K562 (cell line): ENCODE measurements at places on chromosomes 7 and 10. TPM values are rescaled to one million over a fixed set of nuclear protein-coding genes. Genes with fewer than 3 reads are reported as not detected.

GRCh38 chr7:42053834-42054233, 183.2 kb downstream of the GLI3 start:
- peaks cover 4% of the 10 kb centered on the region; the same call in 1 of the 3 replicates for H3K27me3 ChIP-seq
- H3K27ac ChIP-seq, result no peak overlapping the region
- H3K36me3 ChIP-seq, result no peaks in the 10 kb centered on the region
- no peak overlapping the region for H3K4me3 ChIP-seq

DNA sequence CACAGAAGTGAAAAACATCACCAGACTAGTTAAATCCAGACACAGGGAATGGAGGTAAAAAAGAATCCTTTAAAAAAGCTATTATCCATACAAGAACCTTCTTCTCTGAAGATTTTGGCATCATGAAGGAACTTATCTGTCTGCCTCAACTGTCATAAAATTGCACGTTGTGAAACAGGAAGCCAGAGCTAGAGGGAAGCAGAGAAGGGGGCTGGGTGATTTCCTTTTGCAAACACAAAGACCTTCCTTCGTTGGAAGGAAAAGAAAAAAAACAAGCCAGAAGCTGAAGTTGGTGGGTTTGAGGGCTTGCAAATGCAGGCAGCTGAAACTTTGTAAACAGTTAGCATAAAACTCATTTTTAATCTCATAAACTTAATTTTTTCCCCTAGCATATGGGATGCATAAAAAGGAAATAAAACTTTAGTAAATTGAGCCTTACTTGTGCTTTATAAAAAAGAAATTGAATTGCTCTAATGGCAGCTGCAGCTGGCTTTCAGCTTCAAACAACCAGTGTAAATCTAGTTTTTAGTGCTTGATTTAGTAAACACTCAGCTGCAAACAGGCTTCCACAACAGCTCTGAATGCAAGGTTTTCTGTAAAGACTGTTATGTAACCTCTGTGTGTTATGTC, 101.6 kb downstream of the OTUD1 start:
- no peak overlapping the region for H3K4me3 ChIP-seq
- H3K4me1 ChIP-seq, result no peaks in the 10 kb centered on the region
- H3K27me3 ChIP-seq, result no peaks in the 10 kb centered on the region
- H3K27ac ChIP-seq, result no peak overlapping the region
- H3K36me3 ChIP-seq, result no peaks in the 10 kb centered on the region
- no peak for DNase-seq

The TRIM50 gene
- 0.11 TPM in 1 of 2 replicates, not detected in the other for total RNA-seq

GRCh38 chr10:49558190-49558589, 19.3 kb upstream of the ERCC6 start:
- H3K36me3 ChIP-seq, result no peaks in the 10 kb centered on the region
- DNase-seq, result no peak
- peaks cover 14% of the 10 kb centered on the region for H3K27me3 ChIP-seq
- no peaks in the 10 kb centered on the region for H3K4me1 ChIP-seq
- no peak overlapping the region for H3K27ac ChIP-seq

GRCh38 chr7:26850193-26850651, 14.2 kb downstream of the SKAP2 start:
- no peaks in the 10 kb centered on the region for H3K36me3 ChIP-seq
- no peaks in the 10 kb centered on the region for H3K27me3 ChIP-seq
- no peak overlapping the region for H3K4me3 ChIP-seq
- peak overlapping the region; percentile 37; the same call in 1 of the 3 replicates for H3K27ac ChIP-seq

The LAMTOR4 gene
- total RNA-seq, result 183 and 195 TPM in 2 replicates

The MYH16 gene
- total RNA-seq, result not detected in 2 replicates

GRCh38 chr7:157774495-157774894, 437.7 kb downstream of the DNAJB6 start:
- H3K36me3 ChIP-seq, result no peaks in the 10 kb centered on the region
- H3K4me1 ChIP-seq, result no peaks in the 10 kb centered on the region
- no peak overlapping the region for H3K27ac ChIP-seq
- H3K27me3 ChIP-seq, result peaks cover 81% of the 10 kb centered on the region
- no peak for DNase-seq

DNA sequence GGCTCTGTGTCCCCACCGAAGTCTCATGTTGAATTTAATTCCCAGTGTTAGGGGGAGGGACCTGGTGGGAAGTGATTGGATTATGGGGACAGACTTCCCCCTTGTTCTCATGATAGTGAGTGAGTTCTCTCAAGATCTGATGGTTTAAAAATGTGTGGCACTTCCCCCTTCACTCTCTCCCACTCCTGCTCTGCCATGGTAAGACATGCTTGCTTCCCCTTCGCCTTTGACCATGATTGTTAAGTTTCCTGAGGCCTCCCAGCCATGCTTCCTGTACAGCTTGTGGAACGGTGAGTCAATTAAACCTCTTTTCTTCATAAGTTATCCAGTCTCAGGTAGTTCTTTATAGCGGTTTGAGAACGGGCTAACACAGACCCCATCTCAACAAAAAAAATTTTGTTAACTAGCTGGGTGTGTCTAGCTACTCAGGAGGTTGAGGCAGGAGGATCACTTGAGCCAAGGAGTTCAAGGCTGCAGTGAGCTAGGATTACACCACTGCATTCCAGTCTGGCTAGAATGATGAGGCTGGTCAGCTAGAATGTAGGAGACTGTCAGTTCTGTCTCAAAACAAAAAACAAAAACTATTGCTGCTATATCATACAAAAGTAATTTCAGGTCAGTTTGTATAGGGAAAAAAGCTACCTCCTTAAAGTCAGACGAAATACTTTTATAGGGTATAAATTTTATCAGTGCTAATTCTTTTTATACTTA, 57.7 kb downstream of the ATAD1 start:
- no peak overlapping the region for H3K4me3 ChIP-seq
- H3K27ac ChIP-seq, result no peak overlapping the region
- peaks cover 3% of the 10 kb centered on the region for H3K4me1 ChIP-seq
- no peak for DNase-seq

- H3K36me3 ChIP-seq, result no peaks in the 10 kb centered on the region
- H3K27ac ChIP-seq, result no peak overlapping the region
- no peak overlapping the region for H3K4me3 ChIP-seq
- no peaks in the 10 kb centered on the region for H3K27me3 ChIP-seq
Measured at GRCh38 chr7:109376576-109376975, 806.9 kb downstream of the DNAJB9 start.

The GPR146 gene
- total RNA-seq, result 1.9 and 2.6 TPM in 2 replicates

- peaks cover 12% of the 10 kb centered on the region; the same call in 2 of the 3 replicates for H3K36me3 ChIP-seq
- no peak overlapping the region for H3K4me3 ChIP-seq
- H3K4me1 ChIP-seq, result no peaks in the 10 kb centered on the region
- no peak overlapping the region for H3K27ac ChIP-seq
- no peak for DNase-seq
Measured at GRCh38 chr7:43701500-43701854, 27.8 kb downstream of the COA1 start.

The IQCE gene
- total RNA-seq, result 7.8 and 8.7 TPM in 2 replicates

- no peaks in the 10 kb centered on the region for H3K4me1 ChIP-seq
- no peaks in the 10 kb centered on the region for H3K36me3 ChIP-seq
- H3K27ac ChIP-seq, result no peak overlapping the region
- DNase-seq, result peak; percentile 6
- H3K27me3 ChIP-seq, result no peaks in the 10 kb centered on the region
Measured at GRCh38 chr10:53786236-53786900, 1013.8 kb upstream of the MBL2 start.

The MRLN gene
- total RNA-seq, result not detected in 2 replicates

DNA sequence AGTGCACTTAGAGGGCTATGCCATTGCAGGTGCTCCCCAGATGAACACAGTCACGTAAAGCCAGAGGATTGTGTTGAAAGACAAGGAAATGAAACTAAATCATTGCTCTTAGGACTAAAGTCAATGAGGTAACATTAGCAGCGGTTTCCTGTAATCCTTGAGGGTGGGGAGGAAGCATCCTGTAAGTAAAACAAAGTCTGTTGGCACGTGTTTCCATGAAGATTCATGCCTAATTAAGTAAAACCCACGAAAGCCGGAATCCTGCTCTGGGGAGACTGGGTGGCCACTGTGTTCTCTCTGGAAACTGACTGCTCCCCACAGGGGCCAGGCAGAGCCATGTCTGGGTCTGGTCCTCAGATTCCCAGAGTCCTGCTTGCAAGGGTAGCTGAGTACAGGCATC, 18.3 kb downstream of the STEAP1B start:
- no peaks in the 10 kb centered on the region for H3K4me1 ChIP-seq
- H3K36me3 ChIP-seq, result peaks cover 20% of the 10 kb centered on the region; the same call in 2 of the 3 replicates
- no peak for DNase-seq
- H3K27ac ChIP-seq, result no peak overlapping the region

The BHLHA15 gene
- total RNA-seq, result 2.0 and 2.4 TPM in 2 replicates

- no peak overlapping the region for H3K4me3 ChIP-seq
- no peaks in the 10 kb centered on the region for H3K36me3 ChIP-seq
- no peaks in the 10 kb centered on the region for H3K4me1 ChIP-seq
- no peaks in the 10 kb centered on the region for H3K27me3 ChIP-seq
- DNase-seq, result no peak
Measured at GRCh38 chr7:54476609-54477008, 65.6 kb upstream of the VSTM2A start.

DNA sequence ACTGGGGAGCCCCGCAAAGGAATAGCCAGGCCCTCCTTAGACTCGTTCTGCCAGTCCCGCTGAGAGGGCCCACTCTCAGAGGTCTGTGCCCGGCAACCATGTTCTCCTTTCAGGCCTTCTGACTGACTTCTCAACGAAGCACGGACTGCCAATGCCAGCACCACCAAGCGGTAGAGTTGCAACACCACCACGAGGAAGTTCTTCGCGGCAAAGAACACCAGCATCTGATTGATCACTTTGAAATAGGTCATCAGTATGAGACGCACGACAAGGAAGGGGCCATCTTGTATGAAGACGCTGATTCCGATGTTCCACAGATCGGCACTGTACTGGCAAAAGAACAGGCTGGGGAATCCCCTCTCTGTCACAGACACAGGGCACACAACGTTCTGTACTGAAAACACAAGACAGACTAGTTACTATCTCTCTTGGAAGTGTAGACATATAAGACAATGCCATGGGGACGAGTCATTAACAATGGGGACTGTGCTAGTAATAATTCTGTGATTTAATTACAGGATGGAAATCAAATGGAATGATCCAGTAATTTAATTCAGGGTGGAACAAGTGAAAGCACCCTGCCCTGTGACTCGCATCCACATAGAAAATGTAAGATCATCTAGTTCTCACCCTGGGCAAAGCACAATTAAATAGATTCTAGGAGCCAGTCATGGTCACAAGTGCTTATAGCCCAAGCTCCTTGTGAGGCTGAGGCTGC, 42.7 kb downstream of the TMEM26 start:
- H3K4me3 ChIP-seq, result no peak overlapping the region
- no peak for DNase-seq
- no peaks in the 10 kb centered on the region for H3K4me1 ChIP-seq
- H3K27ac ChIP-seq, result no peak overlapping the region

- H3K4me3 ChIP-seq, result no peak overlapping the region
- H3K4me1 ChIP-seq, result no peaks in the 10 kb centered on the region; the same call in 1 of the 2 replicates
- no peaks in the 10 kb centered on the region for H3K36me3 ChIP-seq
- DNase-seq, result no peak
- no peaks in the 10 kb centered on the region; the same call in 1 of the 2 replicates for H3K27me3 ChIP-seq
Measured at GRCh38 chr10:126504761-126505112, 116.5 kb upstream of the ADAM12 start.

The WDR86 gene
- 0.09 TPM in 1 of 2 replicates, not detected in the other for total RNA-seq

DNA sequence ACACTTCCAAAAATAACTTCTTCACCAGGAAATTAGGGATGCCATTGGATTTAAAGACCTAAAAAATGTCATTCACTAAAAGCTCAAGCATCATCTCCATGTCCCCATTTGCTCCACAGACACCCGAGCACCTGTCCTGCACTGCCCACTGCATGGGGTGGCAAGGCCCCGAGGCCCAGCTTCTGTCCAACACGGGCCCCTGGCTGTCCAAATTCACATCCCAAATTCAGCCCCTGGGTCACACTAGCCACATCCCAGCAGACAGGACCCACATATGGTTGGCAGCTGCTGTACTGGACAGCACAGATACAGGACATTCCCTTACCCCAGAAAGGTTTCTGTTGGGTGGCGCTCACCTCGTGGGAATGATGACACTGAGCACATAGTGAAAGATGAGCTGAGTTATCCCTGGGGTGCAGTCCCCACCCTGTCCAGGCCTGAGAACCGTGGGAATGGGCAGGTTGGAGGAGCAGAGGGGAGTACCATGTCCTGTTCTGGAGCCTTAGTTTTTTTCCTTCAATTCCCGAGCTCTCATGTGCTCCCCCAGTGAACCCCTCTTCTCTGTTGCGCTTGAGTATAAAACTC, 55.3 kb downstream of the CSGALNACT2 start:
- no peaks in the 10 kb centered on the region for H3K27me3 ChIP-seq
- H3K4me3 ChIP-seq, result no peak overlapping the region
- peaks cover 35% of the 10 kb centered on the region; the same call in 2 of the 3 replicates for H3K36me3 ChIP-seq
- DNase-seq, result no peak
- peaks cover 10% of the 10 kb centered on the region for H3K4me1 ChIP-seq

The SEMA3C gene
- 0.16 TPM in 2 replicates for total RNA-seq

DNA sequence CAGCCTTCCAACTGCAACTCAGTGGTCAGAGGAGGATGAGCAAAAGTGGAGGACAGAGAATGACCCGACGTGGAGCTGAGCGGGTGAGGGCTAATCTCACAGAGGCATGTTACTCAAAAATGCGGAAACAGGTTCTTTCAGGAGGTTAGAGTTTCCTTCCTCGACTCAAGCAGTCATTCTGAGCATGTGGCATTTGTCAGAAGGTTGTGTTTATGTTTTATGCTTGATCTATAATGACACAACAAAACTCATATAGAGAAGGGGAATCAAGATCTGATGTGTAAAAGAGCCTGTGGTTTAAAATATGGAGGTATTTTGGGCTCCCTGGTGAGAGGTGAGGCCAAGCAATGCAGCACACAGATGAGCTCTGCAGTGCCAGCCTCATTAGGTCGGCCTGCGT, 311.4 kb downstream of the ADARB2 start:
- DNase-seq, result no peak
- H3K27ac ChIP-seq, result no peak overlapping the region
- H3K4me1 ChIP-seq, result no peaks in the 10 kb centered on the region
- H3K36me3 ChIP-seq, result no peaks in the 10 kb centered on the region

The COMTD1 gene
- 79.9 and 82.9 TPM in 2 replicates for total RNA-seq

DNA sequence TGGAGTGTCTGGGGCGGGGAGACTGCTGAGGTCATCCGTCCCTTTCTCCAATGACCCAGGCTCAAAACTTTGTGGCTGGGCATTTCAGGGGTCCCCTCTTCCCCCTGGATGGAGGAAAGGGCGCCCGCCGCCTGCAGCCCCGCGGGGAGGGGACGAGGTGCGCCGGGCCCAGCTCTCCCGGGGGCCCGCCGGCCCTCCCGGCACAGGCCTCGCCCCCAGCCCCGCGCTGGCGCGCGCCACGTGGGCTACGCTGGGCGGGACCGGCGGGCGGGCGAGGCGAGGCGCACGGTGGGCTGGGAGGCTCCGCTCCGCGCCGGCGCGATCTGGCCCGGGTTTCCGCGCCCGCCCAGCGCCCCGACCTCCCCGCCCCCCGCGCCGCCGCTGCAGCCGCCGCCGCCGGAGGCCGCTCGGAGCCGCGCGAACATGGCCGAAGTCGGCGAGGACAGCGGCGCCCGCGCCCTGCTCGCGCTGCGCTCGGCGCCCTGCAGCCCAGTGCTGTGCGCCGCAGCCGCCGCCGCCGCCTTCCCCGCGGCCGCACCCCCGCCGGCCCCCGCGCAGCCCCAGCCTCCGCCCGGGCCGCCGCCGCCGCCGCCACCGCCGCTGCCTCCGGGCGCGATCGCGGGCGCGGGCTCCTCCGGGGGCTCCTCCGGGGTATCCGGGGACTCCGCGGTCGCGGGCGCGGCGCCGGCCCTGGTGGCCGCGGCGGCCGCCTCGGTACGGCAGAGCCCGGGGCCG, at the start of gene FOXK1:
Gene FOXK1 (plus strand): TSS at position 410 of the 735 bp plus-strand sequence. CDS start 14 bp downstream, at position 424.
- peaks cover 15% of the 10 kb centered on the region; the same call in 2 of the 3 replicates for H3K36me3 ChIP-seq
- peak; percentile 88 for DNase-seq
- H3K27me3 ChIP-seq, result peaks cover 10% of the 10 kb centered on the region; the same call in 1 of the 2 replicates
- peaks cover 38% of the 10 kb centered on the region for H3K4me1 ChIP-seq
- H3K4me3 ChIP-seq, result peak within 1 kb of the TSS; percentile 65

GRCh38 chr7:48089046-48090003, at the start of gene UPP1:
TSS of gene UPP1 (plus strand) at chr7:48089265. CDS start at chr7:48094784, 5,519 bp downstream.
- H3K4me1 ChIP-seq, result peaks cover 27% of the 10 kb centered on the region
- H3K36me3 ChIP-seq, result no peaks in the 10 kb centered on the region
- peak within 1 kb of the TSS; percentile 82 for H3K27ac ChIP-seq
- DNase-seq, result peak; percentile 88
